NCI-H510A (cell line): ENCODE measurements at places on chromosomes 5 and 9.

DNA sequence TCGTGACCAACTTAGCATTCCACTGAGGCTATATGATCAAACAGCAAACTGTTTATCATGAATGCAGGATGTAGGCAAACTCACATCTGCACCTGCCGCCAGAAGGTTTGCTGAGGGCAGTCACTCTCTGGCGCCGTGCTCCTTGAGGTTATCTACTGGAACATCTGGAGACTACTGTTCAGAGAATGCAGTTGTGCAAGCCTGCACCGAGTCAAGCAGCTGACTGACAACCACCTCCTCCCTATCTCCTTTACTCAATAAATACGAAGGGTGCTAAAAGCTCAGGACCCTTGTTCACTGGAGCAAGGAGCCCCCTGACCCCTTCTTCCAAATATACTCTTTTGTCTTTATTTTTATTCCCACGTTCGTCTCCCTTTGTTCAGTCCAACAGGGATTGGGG is 27.1 kb downstream of the CCDC125 start:
- no peak for DNase-seq

- no peak for DNase-seq
Observed at GRCh38 chr9:90029996-90030395, 425.2 kb downstream of the GADD45G start.

DNA sequence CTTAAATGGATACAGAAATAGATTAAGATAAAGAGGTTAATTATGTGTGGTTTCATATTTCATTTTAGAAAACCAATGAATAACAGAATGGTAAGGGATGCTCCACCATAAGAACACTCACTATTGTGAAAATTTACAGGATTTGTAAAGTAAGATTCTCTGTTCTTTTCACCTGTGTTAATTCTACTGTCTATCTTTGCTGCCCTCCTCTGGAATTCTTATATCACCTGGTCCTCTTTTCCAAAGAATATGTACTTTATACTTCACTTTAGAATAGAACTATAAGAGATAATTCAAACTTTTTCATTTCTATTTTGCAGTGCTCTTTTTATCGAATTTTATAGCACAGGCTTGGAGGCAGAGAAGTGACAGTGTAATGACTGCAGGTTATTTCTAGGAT is 213.4 kb downstream of the LURAP1L start:
- DNase-seq = no peak

DNA sequence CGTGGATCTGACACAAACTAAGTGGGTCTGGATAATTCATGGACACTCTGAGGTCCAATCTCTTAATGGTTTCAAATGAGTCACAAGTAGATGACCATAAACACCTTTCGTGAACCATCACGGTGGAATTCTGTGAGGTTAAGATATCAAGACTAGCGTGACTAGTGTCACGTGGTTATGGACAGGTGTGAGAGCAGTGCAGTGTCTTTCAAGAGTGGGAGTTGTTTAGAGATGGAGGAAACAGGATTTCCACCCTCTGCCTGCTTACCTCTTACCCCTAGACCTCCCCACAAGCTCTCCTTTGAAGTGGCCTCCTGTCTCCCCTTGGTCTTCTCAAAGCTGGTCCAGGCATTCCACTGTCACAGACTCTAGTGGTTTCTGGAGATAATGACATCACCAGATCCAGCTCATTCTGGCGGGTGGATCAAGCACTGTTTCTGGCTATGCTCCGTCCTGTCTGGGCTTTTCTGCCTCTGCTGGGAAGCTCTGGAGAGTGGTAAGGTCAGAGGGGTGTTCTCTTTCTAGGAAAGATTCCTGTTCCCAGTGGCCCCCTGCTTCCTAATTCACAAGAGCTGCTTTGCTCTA is 20.0 kb upstream of the ZNF782 start:
- no peak for DNase-seq
